EL (cell line): ENCODE measurements at places on chromosomes 3 and 15.

DNA sequence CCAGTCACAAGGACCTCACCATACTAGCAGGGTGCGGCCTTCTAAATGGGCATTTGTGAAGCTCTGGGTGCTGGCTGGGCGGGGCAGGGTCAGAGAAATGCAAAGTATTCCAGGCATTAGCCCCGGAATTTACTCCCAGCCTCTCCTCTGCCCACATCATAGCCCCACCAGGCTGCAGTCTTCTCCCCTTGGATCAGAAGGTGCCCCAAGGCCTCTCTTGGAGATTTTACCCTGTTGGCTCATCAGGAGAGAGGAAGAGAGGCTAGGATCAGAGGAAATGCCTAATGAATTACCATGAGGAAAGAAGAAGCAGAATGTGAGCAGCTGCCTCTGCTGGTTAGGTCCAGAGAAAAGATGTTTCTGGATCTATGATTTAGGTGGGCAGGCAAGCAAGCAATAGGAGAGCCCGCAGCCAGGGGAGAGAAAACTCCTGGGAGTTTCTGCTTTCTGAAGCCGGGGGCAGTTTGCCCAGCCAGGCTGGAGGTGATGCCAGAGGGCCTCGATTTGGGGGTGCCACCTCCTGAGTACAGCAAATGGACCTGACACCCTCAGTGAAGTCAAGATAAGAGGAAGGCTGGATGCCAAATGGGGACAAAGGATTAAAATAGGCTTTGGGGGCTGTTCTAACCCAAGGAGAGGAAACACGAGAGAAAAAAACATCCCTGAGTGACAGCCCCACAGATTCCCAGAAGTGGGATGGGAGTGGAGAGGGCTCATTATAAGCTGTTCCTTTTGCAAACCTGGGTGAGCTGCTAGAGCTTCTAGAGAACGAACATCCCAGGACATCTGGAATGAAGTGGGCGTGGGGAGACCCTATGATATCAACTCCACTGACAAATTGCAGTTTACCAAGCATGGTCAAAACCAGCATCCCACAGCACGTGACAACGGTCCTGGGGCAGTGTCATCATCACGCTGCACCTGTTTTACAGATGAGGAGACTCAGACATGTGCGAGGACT lies 65.4 kb downstream of the BDH1 start:
- DNase-seq: peak; percentile 99

DNA sequence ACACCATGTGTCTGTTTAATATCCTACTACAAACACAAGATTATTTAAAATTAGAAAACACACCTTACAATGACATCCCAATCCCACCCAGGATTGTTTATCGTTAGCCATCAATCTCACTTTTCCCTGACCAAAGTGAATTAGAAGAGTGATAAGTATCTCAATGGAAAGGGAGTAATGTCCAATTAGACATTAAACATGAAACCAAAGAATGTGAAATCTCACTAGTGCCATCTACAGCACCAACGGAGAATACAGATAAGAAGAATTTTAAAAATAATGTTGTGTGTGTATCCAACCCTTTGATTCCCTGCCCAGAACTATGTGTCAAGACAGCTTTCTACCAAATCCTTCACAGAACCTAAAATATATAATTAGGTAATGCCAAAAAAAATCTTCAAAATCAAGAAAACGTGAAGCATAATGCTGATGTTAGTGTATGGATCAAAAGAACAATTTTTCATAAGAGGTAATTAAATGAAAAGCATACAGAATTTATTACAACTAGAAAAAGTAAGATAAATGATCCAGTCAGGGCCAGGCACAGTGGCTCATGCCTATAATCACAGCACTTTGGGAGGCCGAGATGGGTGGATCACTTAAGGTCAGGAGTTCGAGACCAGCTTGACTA lies 64.2 kb downstream of the SCAPER start:
- DNase-seq: peak; percentile 30

DNA sequence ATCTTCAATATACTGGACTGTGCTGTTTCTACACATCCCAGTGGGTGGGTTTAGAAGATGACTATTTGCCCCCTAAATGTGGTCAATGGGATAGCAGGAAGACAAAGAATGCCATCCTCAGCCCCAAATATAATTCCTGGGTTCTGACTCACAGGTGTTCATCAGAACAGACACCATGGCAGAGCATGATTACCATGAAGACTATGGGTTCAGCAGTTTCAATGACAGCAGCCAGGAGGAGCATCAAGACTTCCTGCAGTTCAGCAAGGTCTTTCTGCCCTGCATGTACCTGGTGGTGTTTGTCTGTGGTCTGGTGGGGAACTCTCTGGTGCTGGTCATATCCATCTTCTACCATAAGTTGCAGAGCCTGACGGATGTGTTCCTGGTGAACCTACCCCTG lies 3.0 kb downstream of the CXCR6 start:
- DNase-seq: peak; percentile 62

GRCh38 chr15:86911022-86911421 lies 831.4 kb downstream of the AGBL1 start:
- DNase-seq: no peak

GRCh38 chr15:37059086-37059485 lies 41.3 kb downstream of the MEIS2 start:
- DNase-seq: peak; percentile 63

DNA sequence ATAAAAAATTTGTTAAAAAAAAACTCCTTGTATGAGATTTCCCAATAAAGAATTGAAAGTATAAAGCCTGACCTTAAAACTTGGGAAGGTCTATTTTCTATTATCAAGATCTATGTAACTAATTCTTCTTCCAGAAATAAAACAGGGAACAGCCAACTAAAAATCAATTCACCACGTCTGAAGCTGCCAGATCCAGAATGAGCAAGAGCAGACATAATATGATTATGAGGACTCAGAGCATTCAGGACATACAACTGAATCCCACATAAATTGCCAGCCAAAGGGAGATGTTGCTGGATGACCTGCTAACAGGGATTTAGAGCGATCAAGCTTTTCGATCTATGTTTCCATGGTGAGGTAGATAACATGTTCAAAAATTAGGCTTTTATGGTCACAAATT lies 1151.3 kb upstream of the CADM2 start:
- DNase-seq: no peak

GRCh38 chr15:60612400-60613048 lies 133.6 kb upstream of the ICE2 start:
- no peak for DNase-seq
